ENCODE measurements at places on chromosomes 16 and 17.

DNA sequence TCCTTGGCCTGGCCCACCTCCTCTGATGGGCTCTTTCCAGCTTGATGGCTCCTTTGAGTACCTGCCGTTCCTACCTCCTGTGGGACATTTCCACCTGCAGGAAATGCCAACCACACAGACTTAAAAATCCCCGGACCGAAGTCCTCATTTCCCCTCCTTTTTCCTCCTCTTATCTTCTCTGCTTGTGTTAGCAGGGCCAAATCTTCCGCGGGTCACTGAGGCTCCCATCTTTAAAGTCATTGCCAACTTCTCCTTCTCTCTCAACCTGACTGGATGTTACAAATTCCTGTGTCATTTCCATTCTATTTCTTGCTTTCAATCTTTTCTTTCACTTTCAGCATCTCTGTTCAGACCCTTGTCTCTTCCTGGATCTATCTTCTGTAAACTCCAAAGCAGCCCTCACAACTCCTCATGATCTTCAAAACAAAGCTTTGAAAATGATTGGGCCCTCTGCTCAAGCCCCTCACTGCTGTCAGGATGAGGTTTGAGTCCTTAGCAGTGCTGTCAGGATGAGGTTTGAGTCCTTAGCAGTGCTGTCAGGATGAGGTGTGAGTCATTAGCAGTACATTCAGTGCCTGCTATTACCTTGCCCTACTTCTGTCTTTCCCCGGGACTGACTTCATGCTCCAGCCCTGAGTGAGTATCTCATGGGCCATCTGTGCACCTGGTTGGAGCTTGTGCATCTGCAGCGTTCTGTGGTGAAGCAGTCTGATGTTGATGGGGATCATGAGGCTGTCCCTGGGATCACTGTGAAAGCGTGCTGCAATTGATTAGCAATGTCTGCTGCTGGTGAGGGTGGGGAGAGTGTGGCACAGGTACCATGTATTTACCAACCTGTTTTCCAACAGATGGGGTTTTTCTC, 100.1 kb downstream of the IRF8 start:
- no peak for DNase-seq

DNA sequence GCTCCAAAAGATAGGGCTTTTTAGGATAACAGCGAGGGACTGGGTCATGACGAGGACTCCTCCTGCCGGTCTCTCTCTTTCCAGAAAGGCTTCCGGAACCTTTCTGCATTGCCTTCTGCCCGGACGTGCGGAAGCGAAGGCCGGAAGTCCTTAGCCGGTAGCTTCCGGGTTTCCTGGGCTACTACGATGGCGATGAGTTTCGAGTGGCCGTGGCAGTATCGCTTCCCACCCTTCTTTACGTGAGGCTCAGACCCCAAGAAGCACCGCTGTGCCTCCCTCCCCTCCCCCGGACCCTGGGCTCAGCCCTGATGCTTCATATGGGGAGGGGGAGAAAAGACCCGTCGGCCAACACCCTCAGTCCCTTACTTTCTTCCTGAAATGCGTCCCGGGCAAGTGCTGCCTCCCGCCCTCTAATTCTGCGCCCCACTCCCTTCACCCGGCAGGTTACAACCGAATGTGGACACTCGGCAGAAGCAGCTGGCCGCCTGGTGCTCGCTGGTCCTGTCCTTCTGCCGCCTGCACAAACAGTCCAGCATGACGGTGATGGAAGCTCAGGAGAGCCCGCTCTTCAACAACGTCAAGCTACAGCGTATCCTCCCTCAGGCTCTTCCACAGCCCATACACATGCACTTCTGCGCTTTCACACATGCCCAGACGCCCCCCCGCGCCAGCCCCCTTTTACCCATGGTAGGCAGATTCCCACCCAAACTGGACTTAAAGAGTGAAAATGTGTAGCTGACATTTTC, at the start of gene VPS25:
Gene VPS25, plus strand, starts transcription at position 160 of the 746 bp plus-strand sequence. Its CDS starts 27 bp downstream, at position 187.
- peak; percentile 87 for DNase-seq

- DNase-seq = no peak
Measured at GRCh38 chr17:73703192-73703591, 58.9 kb upstream of the SDK2 start.

- DNase-seq = peak; percentile 91
Measured at GRCh38 chr17:2029911-2030778, at the start of gene DPH1. Gene DPH1, plus strand, starts transcription at chr17:2030153. Its CDS starts 17 bp downstream, at chr17:2030170.

- DNase-seq = no peak
Measured at GRCh38 chr17:19904924-19905323, 37.2 kb upstream of the ULK2 start.

GRCh38 chr17:56317351-56318208, 164.3 kb downstream of the ANKFN1 start:
- DNase-seq = no peak

DNA sequence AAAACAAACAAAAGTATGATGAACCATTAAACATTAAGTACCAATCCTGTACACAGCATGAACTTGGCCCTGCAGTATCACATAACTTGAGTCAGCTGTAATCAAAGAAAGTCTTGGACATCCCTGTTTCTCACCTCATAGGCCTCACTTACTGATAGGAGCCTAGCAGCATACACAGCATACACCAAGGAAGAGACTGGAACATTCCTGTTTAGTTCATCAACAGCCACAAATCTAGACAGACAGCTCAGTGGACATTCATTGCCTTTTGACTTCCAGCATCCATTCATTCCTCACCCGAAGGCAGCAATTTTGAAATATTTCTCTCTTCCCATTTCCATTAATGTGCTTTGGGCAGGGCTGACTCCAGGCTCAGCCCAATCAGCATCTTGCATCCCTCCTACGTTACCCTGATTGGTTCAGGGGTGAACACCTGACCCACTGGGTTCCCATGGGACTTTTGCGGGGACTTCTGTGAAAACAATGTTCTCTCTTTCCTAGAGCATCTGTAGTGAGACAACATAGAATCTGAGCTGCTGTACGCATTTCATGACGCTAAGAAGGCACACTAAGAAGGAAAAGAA, 336.7 kb upstream of the ZFHX3 start:
- DNase-seq = no peak

All from activated CD4-positive, alpha-beta T cell treated with anti-CD3 and anti-CD28 coated beads, Interleukin-2, amount 50 U/mL, for 16 hours (primary cell).